Thymus (tissue), 14 donors: ENCODE measurements at places on chromosomes 7 and 10.

GRCh38 chr7:4069268-4070095 is 612.6 kb upstream of the FOXK1 start:
- DNase-seq = no peak

GRCh38 chr7:74289659-74290552 is 699 bp downstream of the CLIP2 start:
- DNase-seq = no peak

- DNase-seq = peak; percentile 34
These were observed 612 bp downstream of the HILPDA start for GRCh38 chr7:128456255-128456725.

DNA sequence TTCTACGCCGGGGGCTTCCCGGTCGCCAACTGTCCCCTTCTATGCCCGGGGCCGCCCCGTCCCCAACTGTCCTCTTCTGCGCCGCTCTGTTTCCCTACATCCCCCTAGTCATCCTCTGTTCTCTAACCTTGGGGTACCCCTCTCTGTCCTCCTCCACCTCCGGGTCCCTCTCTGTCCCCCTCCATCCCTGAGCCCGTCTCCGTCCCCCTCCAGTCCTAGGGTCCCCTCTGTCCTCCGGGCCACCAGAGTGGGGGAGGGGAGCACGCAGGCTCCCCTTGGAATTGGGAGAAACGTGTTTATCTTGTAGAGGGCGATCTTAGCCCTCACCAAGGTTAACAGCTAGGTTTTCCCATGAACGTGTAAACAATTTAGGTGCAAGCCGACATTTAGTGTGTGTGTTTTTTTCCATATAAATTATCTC is 852 bp upstream of the KLF6 start:
- no peak for DNase-seq

- DNase-seq = no peak
These were observed 34.8 kb downstream of the HIF1AN start for GRCh38 chr10:100570506-100570905.

- DNase-seq = no peak
These were observed 295.4 kb upstream of the FZD8 start for GRCh38 chr10:35937546-35937945.

- DNase-seq = no peak
These were observed 2.8 kb upstream of the GPRIN2 start for GRCh38 chr10:46559231-46559671.

DNA sequence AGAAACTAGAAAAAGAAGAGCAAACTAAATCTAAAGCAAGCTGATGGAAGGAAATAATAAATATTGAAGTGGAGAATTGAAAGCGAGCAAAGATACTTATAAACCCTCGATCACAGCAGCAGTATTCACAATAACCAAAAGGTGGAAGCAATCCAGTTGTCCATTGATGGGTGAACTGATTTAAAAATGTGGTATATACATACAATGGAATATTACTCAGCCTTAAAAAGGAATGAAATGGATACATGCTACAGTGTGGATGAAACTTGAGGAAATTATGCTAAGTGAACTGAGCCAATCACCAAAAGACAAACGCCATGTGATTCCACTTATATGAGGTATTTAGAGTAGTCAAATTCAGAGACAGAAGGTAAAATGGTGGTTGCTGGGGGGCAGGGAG is 17.5 kb downstream of the ZCCHC24 start:
- no peak for DNase-seq

GRCh38 chr7:87575521-87575920 is 25.2 kb downstream of the ABCB1 start:
- no peak for DNase-seq

GRCh38 chr7:83677180-83677866 is 28.4 kb upstream of the SEMA3E start:
- DNase-seq = no peak

GRCh38 chr10:101563007-101563406 is 25.1 kb downstream of the POLL start:
- DNase-seq = no peak

GRCh38 chr7:134789967-134790685 is 10.7 kb downstream of the CALD1 start:
- DNase-seq = no peak

DNA sequence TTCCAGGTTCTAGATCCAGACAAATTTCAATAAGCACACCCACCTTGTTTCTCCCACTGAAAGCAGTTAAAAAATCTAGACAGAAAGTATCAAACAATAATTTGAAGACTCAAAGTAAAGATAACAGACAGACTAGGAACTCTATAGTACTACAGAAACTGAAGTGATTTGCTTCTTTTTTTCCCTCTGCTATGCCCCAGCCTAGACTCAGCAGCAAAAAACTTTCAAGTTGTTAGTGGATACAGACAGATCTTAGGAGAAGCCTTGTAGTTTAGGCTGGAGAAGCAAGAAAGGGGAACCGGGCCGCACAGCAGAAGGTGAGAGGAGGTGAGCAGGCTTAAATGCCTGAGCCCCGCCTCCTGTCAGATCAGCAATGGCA is 65.1 kb downstream of the IGF2BP3 start:
- DNase-seq = no peak

DNA sequence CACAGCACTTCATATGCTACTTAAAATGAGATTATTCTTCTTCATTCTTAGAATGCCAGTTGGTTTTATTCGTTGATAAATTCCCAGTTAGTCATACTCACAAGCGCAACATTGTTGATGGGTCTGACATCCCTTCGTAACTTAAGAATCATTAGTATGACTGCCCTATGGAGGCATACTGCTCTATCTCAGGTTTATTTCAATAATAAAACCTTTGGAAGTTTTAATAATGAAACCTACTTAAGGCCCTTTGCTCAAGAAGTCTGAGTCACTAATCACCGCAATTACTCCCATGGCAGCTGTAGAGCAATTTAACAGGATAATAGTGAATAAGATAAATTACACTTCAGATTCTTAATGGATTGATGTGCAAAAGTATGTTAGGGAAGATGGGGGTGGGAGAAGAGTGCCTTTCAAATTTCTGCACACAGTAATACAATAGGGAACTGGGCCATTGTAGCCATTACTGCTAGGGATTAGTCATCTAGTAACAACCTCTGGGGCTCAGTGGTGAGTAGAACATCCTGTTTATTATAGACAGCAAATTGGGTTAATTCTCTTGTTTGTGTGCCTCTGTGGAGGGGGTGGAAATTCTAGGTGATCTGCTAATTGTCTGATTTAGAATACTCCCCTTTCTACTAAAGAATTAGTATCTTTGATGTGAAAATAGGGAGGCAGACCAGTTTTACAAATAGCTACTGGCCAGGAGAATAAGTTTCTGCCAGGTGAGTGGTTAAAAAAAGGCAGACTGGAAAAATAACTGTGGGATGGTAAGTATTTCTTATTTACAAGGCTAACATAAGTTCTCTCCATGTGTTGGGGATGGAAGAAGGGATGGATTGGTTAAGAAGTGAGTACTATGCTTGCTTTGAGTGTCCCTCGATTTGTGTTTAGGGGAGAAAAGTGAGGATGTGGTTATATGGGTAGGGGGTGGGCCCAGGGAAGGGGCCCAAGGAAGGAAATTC is 74.5 kb upstream of the VKORC1L1 start:
- no peak for DNase-seq

DNA sequence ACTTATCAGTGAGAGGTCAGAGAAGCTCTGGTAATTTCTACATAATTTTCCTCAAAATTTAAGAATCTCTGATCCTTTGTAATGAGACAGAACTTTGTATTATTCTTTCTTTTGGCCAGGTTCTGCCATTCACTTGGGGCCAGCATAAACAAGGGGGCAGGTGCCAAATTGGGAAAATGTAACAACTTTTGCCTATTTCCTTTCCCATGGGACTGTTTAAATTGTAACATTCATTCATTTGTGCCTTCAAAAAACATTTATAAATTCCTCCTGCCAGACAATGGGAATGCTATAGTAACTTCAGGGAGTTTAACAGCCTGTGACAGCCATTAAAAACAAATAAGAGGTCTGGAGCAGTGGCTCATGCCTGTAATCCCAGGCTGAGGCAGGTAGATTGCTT is 12.4 kb downstream of the DYNC1I1 start:
- DNase-seq = no peak

- DNase-seq = no peak
These were observed 595.4 kb downstream of the GALNT17 start for GRCh38 chr7:71727347-71727746.

- no peak for DNase-seq
These were observed 109.6 kb downstream of the KIF20B start for GRCh38 chr10:89810908-89811525.

DNA sequence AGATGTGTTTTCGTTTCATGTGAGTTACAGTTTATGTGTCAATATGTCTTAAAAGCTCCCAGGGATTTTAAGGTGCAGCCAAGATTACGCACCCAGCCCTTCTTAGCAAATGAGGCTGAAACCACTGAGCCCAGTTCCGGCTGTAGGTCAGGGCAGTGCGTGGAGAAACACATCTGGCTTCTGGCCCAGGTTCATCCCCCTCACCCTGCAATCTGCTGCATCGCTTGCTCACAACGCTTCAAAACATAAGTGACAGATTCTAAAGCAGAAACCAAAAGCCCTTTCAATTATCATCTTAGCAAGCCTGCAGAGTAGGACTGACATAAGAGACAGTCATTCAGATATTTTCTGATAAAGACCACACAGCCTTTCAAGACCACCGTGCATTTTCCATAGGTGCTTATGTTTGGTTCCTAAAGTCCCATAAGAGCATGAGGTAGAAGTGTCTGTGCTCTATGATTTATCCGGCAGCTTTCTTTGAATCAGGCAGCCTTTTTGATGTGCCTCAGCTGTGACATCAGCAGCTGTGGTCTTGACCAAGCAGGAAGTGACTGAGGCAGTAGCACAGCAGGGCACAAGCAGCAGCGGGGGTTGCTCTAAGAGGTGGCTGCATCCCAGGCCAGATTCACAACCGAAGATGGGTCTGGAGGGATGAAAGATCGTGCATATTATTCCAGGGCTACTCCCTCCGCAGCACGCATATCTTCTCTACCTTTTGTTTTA is 72.1 kb upstream of the LYZL2 start:
- DNase-seq = peak; percentile 65

GRCh38 chr7:7810826-7811225 is 92.4 kb upstream of the RPA3 start:
- DNase-seq = no peak

GRCh38 chr10:63464402-63465292 is 1.1 kb downstream of the JMJD1C start:
- no peak for DNase-seq

DNA sequence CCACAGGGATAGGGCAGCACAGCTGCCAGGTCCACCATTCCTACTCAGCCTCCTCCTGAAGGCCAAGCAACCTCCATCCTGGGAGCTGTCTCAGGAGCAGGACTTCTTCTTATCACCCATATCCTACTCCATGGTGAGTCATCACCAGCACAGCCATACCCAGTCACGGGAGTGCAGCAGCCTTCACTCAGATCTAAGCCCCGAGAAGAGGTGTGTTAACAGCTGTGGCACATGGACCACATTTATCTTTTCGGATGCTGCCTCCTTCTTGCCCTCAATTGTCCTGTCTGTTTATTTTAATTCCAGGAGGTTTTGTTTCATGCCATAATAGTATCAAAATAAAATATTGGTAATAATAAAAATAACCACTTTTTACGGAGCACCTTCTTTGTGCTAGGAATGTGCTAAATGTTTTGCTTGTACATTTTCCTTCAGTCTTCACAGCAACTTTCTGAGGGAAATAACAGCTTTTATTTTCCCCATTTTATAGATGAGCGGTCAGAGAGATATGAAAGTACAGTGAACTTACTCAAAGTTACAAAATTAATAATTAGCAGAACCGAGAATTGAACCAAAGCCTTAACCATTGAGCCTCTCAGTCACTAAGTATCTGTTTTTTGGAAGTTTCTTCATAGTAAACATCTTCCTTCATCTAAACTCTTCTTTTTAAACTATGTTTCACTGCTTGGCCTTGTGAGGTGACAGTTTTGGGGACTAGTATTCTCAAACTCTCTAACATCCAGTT is 2.5 kb upstream of the KEL start:
- no peak for DNase-seq

GRCh38 chr7:74029089-74029785 is 1.3 kb downstream of the ELN start:
- no peak for DNase-seq

DNA sequence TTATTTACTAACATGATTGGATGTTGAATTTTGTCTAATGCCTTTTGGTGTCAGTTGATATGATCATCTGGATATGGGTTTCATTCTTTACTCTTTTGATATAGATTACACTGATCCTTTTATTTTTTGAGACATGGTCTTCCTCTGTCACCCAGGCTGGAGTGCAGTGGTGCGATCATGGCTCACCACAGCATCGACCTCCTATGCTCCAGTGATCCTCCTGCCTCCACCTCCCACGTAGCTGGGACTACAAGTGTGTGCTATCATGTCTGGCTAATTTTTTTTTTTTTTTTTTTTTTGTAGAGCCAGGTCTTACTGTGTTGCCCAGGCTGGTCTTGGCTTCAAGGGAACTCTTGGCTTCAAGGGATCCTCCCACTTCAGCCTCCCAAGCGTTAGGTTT is 27.1 kb downstream of the BMS1 start:
- no peak for DNase-seq

DNA sequence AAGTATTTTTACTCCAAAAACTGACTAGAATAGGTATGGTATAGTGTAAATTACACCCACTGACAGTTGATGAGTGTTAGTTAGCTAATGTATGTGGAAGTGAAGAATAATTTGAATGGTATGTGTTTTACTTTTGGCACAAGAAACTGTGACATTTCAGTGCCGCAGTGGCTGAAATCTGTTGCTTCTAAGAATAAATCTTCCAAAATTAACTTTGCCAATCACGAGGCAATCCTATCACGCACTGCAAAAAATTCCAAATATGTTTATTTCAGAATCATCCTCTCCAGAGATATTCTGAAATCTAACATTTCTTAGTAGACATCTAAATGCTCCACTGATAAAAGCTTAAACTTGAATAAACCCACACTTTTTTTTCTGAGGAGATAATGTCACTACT is 61.2 kb downstream of the PCLO start:
- no peak for DNase-seq

- no peak for DNase-seq
These were observed 6.4 kb upstream of the RAMP3 start for GRCh38 chr7:45151131-45151684.

GRCh38 chr7:47965456-47965855 is 14.0 kb downstream of the HUS1 start:
- DNase-seq = no peak

DNA sequence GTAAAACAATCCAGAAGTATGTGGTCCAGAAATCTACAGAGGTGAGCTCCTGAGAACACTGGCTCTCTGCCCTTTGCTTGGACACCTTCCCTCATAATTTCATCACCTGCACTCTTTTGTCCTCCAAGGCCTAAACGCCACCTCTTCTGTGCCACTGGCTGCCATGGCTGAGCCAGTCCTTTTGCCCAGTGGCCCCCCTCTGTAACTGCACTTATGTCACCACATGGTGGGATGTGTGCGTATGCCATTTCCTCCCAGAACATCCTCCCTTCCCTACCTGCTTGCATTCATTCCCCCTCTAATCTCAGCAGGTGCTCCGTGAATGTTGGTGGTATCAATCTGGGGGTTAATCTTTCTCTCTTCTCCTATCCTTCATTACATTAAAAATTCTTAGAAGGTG is 17.3 kb upstream of the DUSP5 start:
- DNase-seq = no peak

- DNase-seq = no peak
These were observed 25.4 kb upstream of the CRHR2 start for GRCh38 chr7:30707391-30708357.
